ENCODE measurements at places on chromosomes 16 and 17.

- no peak for DNase-seq
Measured at GRCh38 chr16:4696172-4696904, 3.0 kb downstream of the NUDT16L1 start.

DNA sequence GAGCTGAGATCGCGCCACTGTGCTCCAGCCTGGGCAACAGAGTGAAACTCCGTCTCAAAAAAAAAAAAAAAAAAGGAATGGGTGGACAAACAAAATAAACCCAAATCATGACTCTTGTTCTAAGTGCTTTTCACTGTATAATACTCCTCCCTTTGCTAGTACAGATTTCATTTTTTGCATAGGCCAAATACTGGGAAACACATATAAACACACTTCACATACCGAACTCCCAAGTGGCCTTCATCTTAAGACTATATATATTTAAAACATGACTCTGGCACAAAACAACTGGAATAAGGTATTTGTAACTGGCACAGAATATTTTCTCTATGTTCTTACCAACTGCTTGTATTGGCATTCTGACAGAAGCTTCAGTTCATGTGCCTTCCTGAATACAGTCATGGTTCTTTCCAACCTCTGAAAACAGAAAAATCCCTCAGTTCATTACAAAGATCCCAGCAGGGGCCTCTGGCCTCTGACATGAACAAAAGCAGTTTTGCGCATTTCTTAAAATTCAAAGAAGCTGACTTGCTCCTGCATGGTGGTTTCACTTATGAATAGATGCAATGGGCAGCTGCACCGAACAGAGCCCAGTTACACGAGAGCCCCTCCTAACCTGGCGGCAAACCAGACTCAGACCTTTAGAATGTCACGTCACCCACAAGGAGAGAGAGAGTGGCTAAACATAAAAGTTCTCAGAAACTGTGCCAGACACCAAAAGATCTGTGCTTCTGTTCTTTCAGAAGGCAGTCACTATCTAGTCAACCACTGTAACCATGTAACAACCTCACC lies 19.1 kb upstream of the COPRS start:
- DNase-seq, result no peak

- DNase-seq, result no peak
Measured at GRCh38 chr17:76327696-76328095, 19.6 kb upstream of the QRICH2 start.

DNA sequence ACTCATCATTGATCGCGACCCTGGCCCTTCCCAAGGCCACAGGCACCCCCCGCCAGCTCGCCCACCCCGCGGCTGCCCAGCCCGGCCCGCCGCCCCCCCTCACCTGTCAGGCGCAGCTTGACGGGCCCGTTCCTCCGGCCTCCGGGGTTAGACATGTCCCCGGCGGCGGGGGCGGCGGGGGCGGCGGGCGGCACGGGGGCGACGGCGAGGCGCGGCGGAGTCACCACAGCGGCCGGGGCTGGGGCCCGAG lies 456 bp downstream of the SMURF2 start:
- no peak for DNase-seq

DNA sequence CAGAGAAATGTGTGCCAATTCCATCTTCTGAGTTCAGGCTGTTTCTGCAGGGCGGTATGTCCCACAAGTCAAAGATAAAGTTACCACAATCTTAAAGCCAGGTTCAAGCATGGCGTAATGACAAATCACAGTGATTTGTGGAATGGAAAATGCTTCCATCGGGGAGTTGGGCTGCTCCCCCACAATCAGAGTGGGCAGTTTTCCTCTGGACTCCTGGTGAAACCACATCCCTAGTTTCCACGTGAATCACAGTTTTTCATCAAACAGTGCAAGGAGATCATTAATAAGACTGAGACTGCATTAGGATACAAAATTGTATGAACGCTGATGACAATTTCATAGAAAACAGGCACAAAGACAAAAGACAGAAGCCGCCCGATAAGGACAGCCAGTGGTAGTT lies 3.6 kb downstream of the LITAF start:
- DNase-seq, result no peak

- no peak for DNase-seq
Measured at GRCh38 chr17:29116804-29117753, 63.1 kb downstream of the MYO18A start.

DNA sequence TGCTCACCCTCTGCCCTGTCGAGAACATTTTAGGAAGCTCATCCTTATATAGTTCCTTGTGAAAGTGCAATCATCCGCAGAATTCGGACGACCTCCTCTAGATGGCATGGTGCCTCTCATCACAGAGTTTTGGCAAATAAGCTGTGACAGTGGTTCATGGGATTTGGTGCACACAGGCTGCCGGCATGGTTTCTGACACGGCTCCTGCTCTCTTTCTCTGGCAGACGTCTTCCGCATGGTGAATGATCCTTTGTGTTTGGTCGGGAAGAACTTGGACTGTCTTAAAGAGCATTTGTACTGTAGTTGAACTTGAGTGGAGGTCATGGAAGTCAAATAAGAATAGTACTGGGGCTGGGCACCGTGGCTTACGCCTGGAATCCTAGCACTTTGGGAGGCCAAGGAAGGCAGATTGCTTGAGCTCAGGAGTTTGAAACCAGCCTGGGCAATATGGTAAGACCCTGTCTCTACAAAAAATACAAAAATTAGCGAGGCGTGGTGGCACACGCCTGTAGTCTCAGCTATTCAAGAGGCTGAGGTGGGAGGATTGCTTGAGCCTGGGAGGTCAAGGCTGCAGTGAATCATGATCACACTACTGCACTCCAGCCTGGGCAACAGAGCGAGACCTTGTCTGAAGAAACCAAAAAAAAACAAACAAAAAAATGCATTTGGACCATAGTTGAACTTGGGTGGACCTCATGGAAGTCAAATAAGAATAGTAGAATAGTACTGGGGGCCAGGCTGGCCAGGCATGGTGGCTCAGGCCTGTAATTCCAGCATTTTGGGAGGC lies 34.7 kb upstream of the NAT9 start:
- no peak for DNase-seq

Data from NCI-H1092 (cell line).